Endothelial cell (in vitro differentiated cells): ENCODE measurements at places on chromosomes 3 and 15.

DNA sequence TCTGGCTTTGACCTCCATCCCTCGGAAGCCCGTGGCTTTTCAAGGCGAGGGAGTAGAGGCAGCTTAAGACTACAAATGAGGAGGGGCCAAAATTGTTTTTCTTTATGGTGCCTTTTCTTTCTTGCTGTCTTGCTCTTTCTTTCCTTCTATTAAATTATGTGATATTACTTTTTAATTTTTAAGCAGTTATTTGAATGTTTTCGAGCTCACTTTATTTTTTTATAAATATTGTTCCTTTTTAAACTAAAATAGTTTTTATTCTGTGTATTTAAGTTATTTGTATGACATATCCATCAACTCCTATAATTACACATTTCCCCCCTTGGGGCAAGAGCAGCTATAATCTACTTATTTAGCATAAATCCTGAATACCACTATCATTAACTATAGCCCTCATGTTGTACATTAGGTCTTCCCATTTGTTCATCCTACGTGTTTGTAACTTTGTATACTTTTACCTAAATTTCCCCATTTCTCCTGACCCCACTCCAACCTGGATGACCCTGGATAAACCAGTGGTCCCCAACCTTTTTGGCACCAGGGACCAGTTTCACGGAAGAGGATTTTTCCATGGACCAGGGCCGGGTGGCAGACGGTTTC lies 622 bp upstream of the PLSCR1 start:
- DNase-seq, result no peak

DNA sequence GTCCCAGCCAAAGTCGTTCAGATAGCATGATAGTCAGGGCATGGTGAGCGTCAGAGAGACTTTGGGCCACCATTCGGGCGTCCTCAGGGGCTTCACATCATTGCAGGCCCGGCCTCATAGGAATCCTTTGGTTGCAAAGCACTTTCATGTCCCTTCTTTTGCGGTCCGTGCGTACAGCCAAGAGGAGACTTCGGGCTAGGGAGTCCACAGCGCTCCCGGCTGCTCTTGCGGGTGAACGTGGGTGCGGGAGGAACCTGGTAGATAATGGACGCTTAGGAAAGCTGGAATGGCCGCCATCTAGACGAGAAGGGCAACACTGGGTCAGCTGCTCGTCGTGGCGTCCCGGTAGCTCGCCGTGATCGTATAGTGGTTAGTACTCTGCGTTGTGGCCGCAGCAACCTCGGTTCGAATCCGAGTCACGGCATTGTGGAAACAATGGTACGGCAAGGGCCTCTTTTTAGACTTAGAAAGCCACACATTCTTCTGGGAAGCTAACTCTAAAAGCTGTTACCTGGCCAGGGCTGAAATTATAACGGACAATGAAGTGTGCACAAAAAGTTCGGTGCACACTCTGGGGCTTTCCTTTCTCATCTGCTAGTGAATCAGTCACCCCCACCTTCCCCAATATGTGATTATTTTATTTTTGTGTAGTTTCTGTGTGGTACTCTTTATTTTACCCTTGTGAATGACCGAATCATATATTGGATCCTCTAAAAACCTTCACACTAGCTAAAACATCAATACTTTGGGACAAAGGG lies 13.2 kb upstream of the SHF start:
- peak; percentile 79 for DNase-seq

GRCh38 chr3:185444329-185444728 lies 54.5 kb downstream of the TMEM41A start:
- DNase-seq, result no peak

- no peak for DNase-seq
Observed at GRCh38 chr3:43723121-43723734, 32.5 kb downstream of the ABHD5 start.

DNA sequence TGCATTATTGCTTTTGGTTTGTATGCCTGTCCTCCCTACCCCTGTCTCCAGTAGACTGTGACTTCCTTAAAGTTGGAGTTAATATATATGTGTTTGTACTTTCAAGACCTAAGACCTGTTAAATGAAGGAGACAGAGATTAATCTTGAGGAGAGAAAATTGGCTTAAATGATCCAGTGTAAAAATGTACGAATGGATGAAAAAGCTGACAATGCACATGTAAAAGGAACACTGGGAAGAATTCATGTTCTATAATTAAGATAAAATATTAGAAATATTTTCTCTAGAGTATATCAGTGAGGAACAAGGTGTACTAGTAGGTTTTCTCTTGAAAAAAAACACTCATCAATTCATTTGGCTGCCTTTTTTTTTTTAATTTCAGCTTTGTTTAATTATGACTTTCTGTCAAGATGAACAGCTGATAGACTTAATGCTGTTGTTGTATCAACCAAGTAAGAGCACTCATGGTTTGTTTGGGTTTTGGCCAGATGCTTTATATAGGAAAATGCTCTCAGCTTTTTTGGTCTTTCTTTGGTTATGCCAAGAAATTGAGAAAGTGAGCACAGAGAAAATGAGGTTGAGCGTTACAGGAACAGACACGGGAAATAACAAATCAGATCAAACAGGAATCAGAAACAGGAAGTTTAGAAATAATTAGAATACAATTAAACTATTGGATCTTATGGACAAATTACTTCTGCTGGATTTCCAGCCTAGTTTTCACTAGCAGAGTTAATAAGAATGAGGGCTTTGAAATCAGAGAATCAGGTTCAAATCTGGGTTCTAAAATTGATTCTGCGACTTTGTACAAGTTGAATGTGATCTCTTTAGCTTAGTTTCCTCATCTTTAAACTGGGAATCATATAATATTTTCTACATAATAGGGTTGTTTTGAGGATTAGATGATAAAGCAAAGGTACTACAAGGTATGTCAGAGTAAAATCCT lies 38.3 kb upstream of the AADAC start:
- no peak for DNase-seq

DNA sequence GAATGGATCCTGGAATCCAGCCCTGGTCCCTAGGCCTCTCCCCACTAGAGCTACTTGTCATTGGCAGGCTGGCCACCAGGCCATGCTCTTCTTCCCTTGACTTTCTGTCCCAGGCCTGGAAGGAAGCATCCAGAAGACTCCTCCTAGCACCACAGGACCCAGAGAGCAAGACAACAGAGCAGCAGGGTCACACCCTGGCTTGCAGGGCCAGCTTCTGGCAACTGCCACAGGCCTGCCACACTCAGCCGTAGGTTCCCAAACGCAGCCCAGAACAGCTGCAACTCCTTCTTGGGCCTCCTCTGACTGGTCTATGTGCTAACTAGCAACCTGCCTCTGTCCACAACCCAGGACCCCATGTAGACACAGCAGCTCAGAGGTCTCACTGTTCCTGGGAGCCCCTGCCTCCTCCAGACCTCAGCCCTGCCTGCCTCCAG lies 36.8 kb upstream of the RPL32 start:
- no peak for DNase-seq

- peak; percentile 89 for DNase-seq
Observed at GRCh38 chr3:133040696-133041523, 2.7 kb downstream of the TMEM108 start.

DNA sequence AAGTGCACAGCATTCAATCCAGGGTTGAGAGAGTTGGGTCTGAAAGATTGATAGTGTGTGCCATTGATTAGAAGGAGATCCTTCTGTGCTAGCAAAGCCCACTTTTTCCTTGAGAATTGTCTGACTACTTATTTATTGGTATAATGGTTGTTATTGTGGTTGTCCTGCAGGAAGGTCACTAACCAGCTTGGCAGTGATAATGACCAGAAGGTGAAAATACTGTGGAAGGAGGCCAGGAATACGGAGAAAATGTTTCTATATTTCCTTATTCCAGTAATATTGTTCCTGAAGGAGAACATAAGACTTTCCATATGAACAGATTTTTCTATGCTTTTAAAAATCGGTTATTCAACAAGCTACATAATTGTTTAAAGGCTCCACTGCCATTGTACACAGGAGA lies 115.8 kb upstream of the CTDSPL start:
- DNase-seq, result no peak

DNA sequence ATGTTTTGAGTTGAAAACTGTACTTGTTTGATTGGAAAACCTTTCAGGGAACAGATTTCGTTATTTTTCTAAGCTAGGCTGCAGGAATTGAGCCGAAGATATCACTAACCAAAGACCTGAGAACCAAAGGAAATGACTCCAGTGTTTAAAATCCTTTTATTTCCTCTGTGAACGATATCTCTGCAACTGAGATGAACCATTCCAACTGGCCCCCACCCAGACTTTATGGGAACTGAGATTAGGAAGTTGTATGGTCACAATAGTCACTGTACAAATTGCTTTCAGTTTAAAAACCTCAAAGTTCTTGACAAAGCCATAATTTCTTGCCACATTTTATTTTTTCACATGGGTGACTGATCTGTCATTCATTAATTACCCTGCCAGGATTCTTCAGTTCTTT lies 232.4 kb downstream of the RBMS3 start:
- DNase-seq, result no peak

DNA sequence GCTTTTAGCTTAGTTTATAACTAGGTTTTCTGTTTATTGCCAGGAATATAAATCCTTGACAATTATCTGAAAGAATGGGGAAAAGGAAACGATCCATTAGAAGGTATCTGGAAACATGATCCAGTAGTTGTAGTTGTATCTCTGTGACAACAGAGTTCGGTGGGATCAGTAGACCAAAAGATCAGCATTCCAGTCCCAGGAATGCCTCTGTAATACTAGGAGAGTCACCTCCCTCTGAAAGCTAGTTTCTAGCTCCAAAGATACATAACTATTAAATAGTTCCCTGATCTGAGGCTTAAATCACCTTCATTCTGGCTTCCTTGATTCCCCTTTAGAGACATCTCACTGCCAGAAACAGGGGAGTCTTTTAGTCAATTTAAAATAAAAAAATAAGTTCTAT lies 34.1 kb downstream of the MB21D2 start:
- DNase-seq, result no peak

- no peak for DNase-seq
Observed at GRCh38 chr3:167031364-167032049, 348.6 kb downstream of the ZBBX start.

DNA sequence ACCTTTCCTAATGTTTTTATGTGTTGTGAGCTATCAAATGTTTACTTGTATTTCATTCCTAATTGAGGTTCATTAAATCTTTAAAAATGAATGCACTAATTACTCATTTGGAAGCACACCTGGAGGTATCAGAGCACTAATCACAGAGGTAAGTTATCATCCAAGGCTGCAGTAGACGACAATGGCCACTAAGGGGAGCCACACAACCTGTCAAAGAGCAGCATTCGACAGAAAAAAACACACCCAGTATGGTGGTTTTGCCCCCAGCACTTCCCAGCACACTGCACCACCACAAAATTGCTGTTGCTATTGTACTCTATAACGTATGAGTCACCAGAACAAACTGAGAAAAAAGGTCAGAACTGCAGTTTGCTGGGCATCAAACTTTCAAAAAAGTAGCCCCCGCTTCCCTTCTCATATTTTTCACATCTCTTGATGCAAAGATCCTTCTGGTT lies 205.9 kb upstream of the IGF1R start:
- peak; percentile 70 for DNase-seq

- no peak for DNase-seq
Observed at GRCh38 chr3:189702066-189702646, 71.0 kb downstream of the TP63 start.

GRCh38 chr3:129795186-129796010 lies 98.1 kb downstream of the TMCC1 start:
- DNase-seq, result no peak

GRCh38 chr15:61070111-61070901 lies 158.8 kb downstream of the RORA start:
- no peak for DNase-seq

DNA sequence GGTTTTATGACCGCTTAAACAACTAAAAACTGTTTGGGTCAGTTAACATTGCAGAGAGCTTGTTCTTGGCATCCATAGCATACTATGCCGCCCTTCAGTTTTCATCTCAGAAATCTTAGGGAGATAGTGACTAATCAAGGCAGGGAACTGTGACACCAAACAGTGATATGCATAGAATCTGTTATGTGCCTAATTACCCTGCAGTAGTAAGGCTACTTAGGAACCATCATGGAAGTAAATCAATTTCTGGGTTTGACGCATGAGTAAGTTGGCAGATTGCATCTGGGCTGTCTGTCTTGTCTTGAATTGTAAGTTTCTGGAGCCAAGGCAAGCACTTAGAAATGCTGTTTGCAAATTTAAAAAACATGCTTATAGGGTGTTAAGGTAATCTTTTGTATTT lies 22.5 kb downstream of the KCTD6 start:
- no peak for DNase-seq

GRCh38 chr15:100869151-100869999 lies 10.3 kb upstream of the ALDH1A3 start:
- DNase-seq, result peak; percentile 41

GRCh38 chr15:81516012-81516411 lies 142.0 kb upstream of the TMC3 start:
- DNase-seq, result no peak

GRCh38 chr3:126464997-126465396 lies 10.7 kb downstream of the ZXDC start:
- no peak for DNase-seq

- DNase-seq, result no peak
Observed at GRCh38 chr3:120202363-120202762, 82.7 kb downstream of the GPR156 start.

DNA sequence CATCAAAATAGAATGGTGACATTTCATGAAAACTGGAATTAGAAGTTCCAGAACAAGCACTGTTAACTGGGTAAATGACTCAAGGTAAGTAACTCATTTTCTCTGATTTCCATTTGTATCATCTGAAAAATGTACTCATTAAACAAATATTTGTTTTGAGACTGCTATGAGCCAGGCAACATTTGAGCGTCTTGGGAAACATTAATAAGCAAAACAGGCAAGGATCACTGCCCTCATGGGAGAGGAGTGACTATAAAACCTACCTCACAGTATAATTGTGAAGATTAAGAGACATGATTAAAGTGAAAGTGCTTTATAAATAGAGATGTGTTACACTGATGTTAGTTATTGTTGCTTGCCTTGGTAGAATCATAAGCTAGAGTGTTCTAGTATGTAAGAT lies 711.8 kb upstream of the UBE2E2 start:
- no peak for DNase-seq

DNA sequence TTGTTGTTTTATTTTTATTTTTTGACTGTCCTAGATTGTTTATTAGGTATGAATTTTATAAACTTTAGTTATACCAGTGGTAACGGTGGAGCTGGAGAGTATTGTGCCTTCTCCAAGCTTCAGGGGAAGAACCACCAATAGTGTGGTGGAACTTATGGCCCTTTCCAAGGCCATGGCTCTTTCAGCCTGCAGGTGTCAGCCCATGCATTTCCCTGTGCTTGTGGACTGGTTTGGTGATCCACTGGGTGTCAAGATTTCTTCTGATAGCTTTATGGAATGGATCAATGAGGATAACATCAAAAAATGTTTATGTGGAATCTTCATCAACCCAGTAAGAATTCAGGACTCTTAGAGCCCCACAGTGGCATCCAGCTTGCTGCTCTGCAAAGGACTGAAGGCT lies 19.2 kb upstream of the SCAMP5 start:
- DNase-seq, result no peak

DNA sequence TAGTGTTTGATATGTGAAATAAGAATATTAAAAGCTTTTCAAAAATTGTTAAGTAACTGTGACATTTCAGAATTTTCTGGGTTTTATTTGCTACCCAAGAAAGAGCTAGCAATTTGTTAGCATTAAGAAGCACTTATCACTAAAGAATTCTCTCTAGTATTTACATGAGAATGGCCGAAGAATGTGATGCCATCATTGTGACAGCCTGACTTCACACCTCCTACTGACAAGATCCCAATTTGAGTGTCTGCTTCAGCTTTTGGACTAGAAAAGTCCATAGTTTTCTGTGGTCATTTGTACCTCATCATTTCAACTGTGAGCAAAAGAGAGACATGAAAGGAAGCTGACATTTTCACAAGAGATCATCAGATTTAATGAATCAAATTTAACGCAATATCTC lies 548.1 kb upstream of the AGTR1 start:
- DNase-seq, result no peak

GRCh38 chr15:61137105-61137792 lies 91.9 kb downstream of the RORA start:
- no peak for DNase-seq
